Femur (tissue), 1 donor: ENCODE measurements at places on chromosomes 5 and 9.

DNA sequence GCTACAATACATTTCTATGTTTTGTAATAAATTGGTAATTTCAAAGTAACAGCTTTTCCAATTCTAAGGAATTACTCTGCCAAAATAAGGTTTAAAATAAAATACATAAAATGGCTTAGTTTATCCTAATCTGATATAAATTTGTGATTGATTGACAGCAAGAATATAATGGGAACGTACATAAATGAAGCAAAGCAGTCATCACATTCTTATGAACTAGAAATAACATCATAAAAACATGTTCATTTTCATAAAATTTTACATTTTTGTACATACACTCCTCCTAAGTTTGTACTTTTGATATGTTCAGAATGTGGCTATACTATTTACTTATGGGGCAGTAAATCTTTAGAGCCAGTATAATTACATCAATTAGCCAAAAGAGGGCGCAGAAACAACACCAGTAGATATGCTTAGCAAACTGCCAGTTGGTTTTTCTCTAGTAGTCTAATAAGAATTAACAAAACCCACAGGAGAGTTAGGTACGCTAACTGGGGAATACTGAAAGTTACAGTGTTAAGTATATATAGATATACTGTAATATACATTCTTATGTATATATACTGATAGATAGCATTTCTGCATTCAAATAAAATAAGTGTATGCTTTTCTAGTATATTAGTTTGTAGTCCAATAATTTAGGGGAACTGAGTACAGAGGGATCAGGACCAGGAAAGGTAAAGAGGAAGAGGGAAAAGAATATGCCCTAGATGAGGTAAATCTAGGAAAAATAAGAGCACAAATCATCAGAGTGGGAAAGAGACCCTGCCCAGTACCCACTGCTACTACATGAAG is 76.8 kb downstream of the ZDHHC21 start:
- no peak for DNase-seq

- DNase-seq: peak; percentile 26
Measured at GRCh38 chr5:132269635-132270334, 12.3 kb downstream of the PDLIM4 start.

DNA sequence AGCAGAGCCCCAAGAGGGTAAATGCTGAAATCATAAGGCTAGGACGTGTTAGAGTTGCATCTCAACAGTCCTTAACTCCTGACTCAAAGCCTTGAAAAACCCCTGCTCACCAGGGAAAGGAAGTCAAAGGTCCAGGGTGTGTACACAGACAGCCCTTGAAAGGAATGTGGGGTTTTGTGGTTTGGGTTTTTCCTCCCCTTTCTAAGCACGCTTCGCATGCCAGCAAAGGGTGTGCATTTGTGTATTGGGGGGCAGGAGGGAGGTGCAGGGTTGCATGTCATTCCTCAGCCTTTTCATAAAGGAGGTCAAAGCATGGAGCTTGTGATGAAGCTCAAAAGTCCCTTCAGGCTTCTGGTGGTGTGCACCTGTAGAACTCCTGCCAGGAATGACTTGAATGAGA is 17.3 kb upstream of the XPA start:
- DNase-seq: no peak

GRCh38 chr9:92290785-92291429 is 2.6 kb downstream of the IARS1 start:
- DNase-seq: no peak

DNA sequence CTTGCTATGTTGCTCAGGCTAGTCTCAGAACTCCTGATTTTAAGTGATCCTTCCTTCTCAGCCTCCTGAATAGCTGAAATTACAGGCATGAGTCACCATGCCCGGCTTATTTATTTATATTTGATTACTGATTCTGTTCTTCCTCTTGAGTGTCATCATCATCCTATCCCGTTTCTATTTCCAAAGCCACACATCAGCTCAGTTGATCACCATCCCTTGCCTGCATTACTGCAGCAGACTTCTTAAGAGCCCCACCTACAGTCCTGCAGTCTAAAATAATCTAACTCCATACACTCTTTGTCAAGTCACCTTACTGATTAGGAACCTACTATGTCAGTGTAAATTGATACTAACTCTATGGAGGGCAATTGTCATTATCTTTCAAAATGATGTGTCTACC is 138.9 kb upstream of the RAI14 start:
- DNase-seq: no peak

- peak; percentile 92 for DNase-seq
Measured at GRCh38 chr5:177370488-177371119, 12.9 kb downstream of the RGS14 start.

GRCh38 chr5:178538741-178539229 is 51.4 kb downstream of the COL23A1 start:
- no peak for DNase-seq

GRCh38 chr9:33161589-33162132 is 5.5 kb downstream of the B4GALT1 start:
- DNase-seq: no peak

- peak; percentile 89 for DNase-seq
Measured at GRCh38 chr9:127561491-127562278, 50.4 kb upstream of the STXBP1 start.

- DNase-seq: no peak
Measured at GRCh38 chr5:59744531-59744992, 149.0 kb downstream of the PDE4D start.

DNA sequence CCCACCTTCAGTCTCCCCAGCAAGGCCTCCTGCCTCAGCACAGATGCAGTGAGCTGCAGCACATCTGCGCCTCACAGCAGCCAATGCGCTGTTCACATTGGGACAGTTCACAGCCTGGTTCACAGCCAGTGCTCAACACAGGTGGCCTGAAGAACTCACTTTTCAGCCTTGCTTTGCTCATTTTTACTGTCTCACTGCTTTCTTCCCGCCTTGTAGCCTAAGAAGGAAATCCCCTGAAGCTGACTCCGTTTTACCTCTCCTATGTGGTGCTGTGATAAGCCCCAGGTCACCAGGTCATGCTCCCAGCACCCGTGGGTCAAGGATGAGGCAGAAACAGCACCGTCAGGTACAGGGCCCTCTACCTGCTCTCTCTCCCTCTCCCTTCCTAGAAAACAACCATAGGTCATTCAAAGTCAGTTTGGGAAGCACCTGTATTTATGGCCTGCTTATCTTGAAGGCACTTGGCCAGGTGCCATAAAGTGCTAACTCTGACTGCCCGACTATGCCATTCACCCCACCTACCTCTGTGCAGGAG is 1.1 kb downstream of the GCNT4 start:
- no peak for DNase-seq

DNA sequence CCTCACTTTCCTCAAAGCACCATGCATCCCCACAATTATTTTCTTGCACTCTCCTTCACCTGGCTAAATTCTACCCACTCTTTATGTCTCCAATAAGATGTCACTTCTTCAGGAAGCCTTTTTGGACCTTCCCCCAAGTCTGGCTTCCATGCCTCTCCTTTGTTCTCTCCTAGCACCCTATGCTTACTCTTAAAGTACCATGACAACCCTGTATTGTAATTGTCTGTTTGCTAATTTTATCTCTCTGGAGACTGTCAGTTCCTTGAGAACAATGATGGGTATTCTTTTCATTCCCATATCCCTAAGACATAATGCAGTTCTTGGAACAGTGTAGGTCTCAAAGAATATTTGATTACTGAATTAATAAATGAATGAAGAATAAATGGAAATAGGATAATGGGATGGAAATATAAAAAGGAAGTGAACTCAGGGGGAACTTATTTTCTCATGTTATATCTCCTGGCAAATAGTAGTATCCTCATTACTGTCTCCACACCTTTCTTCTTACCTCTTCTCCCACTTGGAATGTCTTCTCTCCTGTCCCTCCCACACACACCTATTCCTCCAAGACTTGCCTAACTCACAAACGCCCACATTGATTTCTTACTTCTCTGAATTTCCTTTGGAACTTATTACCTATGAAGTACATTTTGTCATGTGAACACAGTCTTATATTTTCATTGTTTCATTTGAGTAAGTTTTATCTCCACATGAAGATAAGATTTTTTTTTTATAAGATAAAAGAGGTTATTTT is 499.1 kb downstream of the NFIB start:
- no peak for DNase-seq

DNA sequence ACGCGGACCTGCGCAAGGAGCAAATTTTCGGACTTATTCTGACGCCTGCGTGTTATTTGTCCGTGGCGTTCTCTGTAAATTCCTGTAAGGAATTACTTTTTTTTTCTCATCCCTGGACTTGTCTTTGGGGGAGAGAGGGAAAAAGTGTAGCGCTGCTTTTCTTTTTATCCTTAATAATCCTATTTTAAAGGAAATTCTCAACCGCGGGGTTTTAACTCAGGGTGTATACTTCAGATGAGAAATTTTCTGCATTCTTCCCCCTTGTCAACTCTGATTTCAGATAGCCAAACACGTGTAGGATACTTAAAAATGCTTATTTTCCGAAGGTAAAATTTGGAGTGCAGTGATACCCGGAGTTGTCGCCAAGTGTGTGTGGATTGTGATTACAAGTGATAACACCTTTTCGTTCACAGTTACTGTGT is 853 bp downstream of the DCP2 start:
- DNase-seq: no peak

GRCh38 chr9:121182989-121183388 is 18.7 kb downstream of the RAB14 start:
- DNase-seq: no peak

GRCh38 chr5:152688561-152689249 is 283.6 kb upstream of the NMUR2 start:
- no peak for DNase-seq

- DNase-seq: no peak
Measured at GRCh38 chr9:77853716-77854115, 177.9 kb downstream of the GNAQ start.

DNA sequence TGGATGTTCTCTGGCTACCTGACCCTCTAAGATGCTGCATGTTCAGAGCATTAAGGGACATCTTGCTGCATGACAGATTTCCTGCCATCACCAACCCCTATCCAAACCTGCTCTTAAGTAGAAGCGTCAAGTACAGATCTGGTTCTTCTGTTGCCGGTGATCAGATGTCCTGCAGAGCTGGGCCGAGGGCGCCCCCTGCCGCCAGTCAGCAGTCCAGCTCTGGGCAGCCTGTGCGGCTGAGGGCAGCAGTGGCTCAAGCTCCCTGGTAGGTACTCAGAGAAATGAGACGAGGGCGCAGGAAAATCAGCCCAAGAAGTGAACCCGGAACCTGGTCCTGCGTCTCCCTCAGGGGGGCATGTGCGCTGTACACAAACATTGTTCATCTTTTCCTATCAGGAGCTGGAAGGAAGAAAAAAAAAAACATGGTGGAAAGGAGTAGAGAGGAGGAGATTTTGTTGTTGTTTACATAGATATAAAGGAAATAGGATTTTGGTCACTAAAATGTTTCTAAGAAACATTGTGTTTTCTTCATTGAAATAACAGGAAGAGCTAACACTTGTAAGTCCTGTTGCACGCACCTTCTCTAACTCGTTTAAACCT is 95.8 kb downstream of the CFAP90 start:
- peak; percentile 65 for DNase-seq

DNA sequence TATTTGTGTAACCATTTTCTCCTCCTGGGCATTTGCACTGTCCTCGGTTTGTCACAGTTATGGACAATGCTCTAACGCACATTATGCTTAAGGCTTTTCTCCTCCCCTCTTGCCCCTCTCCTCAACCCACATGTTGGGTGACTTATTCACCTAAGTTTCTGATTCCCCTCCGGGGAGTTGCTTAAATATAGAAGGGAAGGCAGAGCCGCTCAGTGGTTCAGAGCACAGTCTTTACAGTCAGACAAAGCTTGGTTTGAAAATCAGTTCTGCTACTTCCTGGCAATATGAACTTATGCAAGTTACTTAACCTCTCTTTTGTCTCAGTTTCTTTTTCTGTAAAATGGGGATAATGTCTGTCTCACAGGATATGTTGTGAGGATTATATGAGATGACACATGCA is 41.2 kb upstream of the SPRY4 start:
- no peak for DNase-seq

GRCh38 chr5:81908044-81908443 is 63.8 kb upstream of the ATG10 start:
- DNase-seq: no peak

DNA sequence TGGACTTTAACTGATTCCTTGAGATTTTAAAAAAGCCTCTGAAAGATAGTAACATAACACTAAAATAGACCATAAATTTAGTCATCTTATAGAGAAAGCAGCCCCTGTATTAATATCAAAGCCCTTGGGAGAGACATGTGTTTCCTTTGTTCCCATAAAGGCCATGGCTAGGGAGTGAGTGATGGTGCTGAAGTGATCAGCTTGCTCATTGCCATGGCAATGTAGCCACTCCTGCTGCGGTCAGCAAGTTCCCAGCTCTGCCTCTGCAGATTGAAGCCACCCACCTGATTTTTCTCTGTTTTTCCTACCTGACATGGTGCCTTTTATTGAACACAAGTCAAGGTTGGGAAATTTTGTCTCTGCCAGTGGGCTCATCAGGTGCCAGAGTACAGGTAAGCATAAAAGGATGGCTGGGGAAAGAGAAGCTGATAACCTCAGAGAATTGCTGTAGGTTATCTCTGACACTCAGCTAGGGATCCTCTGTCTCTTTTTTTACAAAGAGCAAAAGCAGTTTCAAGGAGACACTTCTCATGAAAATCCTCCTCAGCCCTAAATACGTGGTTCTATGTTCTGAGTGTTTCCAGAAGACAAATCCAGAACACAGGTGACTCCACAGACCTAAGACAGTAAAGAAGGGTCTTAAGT is 296.3 kb upstream of the NMUR2 start:
- no peak for DNase-seq

GRCh38 chr9:110121170-110121569 is 86.8 kb downstream of the C9orf152 start:
- DNase-seq: no peak

GRCh38 chr5:78985725-78986223 is 664 bp upstream of the ARSB start:
- DNase-seq: peak; percentile 47

DNA sequence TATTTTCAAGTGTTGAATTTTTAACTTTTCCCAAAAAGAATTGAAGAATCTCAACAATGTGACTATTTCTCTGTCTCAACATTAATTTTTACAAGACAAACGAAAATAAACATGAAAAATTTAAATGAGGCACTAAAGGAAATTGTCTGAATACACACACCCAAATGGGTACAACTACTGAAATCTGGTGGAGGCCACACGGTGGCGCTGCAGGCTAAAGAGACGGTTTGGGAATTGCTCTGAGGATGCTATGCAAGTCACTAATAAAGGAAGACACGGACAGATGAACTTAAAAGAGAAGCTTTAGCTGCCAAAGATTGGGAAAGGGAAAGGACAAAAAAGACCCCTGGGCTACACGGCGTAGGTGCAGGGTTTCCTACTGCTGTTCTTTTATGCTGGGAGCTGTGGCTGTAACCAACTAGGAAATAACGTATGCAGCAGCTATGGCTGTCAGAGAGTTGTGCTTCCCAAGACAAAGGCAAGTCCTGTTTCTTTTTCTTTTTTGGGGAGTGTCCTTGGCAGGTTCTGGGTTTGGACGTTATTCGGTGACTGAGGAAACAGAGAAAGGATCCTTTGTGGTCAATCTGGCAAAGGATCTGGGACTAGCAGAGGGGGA is at the start of gene PCDHB10:
Gene PCDHB10, plus strand, starts transcription at position 244 of the 616 bp plus-strand sequence. Its CDS starts 200 bp downstream, at position 444.
- no peak for DNase-seq

DNA sequence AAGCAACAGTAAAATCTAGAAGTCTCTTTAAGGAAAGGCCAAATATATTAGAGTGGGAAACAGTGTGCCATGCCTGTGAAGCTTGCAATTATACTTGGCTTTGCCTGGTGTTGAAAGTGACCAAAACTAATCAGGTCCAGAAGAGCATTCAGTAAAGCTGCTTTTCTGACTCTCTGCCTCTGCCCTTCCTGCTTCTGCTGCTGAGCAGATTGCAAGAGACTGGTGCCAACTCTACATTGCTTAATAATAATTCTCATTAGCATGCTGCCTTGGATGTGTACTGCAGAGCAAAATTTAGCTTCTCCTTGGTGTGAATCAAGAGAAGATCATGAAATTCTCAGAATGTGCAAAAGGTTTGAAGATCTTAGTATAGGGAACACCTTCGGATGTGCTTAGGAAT is 120.4 kb upstream of the RFX3 start:
- DNase-seq: no peak
